Myometrial cell (primary cell): ENCODE measurements at places on chromosomes 4 and X. TPM values are rescaled to one million over a fixed set of nuclear protein-coding genes. Genes with fewer than 3 reads are reported as not detected.

Gene KLHL13
- 5.2 and 6.0 TPM in 2 replicates for total RNA-seq

Gene MED28
- 4.3 and 8.7 TPM in 2 replicates for total RNA-seq

Gene TMEM47
- 18.3 and 20.2 TPM in 2 replicates for total RNA-seq

Gene CABS1
- not detected in 2 replicates for total RNA-seq

Gene TRPC3
- 0.18 TPM in 1 of 2 replicates, not detected in the other for total RNA-seq

Gene PRDX4
- 287 and 307 TPM in 2 replicates for total RNA-seq

Gene MTMR8
- total RNA-seq, result not detected in 2 replicates

Gene GASK1B
- 24.8 and 26.9 TPM in 2 replicates for total RNA-seq

Gene PTPN13
- 25.1 and 31.5 TPM in 2 replicates for total RNA-seq

Gene EDA2R
- 13.0 and 16.1 TPM in 2 replicates for total RNA-seq

Gene CTAG2
- total RNA-seq, result not detected in 2 replicates

Gene TMEM156
- total RNA-seq, result 1.4 and 2.0 TPM in 2 replicates

Gene TMEM255A
- not detected in 2 replicates for total RNA-seq
